ENCODE measurements at places on chromosomes 3 and 15.

DNA sequence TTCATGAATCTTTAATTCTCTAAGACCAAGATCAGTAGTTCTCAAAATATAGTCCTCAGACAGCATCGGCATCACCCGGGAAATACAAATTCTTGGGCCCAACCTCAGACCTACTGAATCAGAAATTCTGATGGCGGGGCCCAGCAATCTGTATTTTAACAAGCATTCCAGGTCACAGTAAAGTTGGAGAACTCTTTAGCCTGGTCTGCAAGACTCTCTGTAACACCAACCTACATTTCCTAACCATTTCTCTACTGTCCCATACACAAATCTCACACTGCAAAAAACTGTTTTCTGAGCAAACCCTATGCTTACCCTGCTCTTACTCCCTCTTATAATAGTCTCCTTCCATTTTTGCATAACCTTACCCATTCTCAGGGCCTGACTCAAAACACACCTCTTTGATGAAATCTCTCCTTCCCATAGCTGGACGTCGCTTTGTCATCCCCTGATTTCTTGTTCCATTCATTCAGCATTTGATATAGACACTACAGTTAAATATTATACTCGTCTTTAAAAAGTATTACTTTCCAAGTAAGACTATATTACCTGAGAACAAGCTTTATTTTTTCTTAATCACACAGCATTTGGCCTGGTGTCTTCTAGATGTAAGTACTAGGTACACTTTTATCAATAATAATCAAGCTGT is 83.3 kb upstream of the MYO5C start:
- H3K27me3 ChIP-seq = no peaks in the 10 kb centered on the region
- no peaks in the 10 kb centered on the region for H3K4me1 ChIP-seq
- H3K36me3 ChIP-seq = peaks cover 6% of the 10 kb centered on the region

- H3K27me3 ChIP-seq = no peaks in the 10 kb centered on the region
- DNase-seq = peak; percentile 89
- H3K27ac ChIP-seq = no peak overlapping the region
- H3K36me3 ChIP-seq = no peaks in the 10 kb centered on the region
- peaks cover 3% of the 10 kb centered on the region for H3K4me1 ChIP-seq
Observed at GRCh38 chr15:55846116-55846707, 103.3 kb upstream of the PRTG start.

DNA sequence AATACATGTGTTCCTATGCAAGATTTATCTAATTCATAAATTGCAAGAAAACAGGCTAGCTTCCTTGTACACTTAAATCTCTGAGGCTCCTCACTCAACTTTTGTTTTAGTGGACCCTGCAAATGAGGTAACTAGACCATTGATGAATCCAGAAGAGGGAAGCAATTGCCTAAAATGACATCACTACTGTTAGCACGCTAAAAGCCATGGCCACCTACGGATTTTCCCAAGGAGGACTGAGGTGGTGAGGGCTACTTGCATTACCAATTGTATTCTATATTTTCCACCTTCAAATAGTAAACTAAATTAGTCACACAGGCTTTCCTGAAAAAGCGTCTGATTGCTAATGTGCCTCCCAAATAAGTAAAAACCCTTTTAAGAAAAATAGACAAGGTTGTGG is 140.7 kb downstream of the GADL1 start:
- H3K27me3 ChIP-seq = no peaks in the 10 kb centered on the region
- H3K36me3 ChIP-seq = no peaks in the 10 kb centered on the region
- DNase-seq = no peak
- H3K4me3 ChIP-seq = no peak overlapping the region
- H3K4me1 ChIP-seq = no peaks in the 10 kb centered on the region
- no peak overlapping the region for H3K27ac ChIP-seq

GRCh38 chr3:40237889-40238571 is 71.5 kb upstream of the EIF1B start:
- H3K4me3 ChIP-seq = no peak overlapping the region
- no peak for DNase-seq
- no peaks in the 10 kb centered on the region for H3K27me3 ChIP-seq
- no peaks in the 10 kb centered on the region for H3K4me1 ChIP-seq
- H3K36me3 ChIP-seq = no peaks in the 10 kb centered on the region
- H3K27ac ChIP-seq = no peak overlapping the region

DNA sequence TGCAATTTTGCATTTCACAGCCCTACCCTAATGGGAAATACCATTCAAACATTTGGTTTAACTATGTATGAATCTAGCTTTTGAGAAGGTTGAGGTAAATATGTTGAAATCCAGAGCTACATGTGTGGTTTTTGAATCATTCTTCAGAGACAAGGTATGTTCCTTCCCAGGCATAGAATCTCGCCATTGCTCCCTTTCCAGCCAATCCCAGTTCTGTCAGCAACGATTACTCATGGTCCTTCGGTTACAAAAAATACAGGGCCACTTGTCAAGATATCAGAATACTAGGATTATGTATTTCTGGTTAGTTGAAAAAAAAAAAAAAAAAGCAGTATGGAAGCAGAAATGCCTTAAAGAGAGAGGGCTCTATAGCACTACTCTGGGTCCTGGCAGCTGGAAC is 182.4 kb downstream of the RBMS3 start:
- no peak overlapping the region for H3K27ac ChIP-seq
- H3K4me3 ChIP-seq = no peak overlapping the region
- no peak for DNase-seq
- H3K36me3 ChIP-seq = no peaks in the 10 kb centered on the region
- peaks cover 6% of the 10 kb centered on the region for H3K4me1 ChIP-seq

- peaks cover 13% of the 10 kb centered on the region for H3K4me1 ChIP-seq
- no peak overlapping the region for H3K27ac ChIP-seq
- H3K27me3 ChIP-seq = no peaks in the 10 kb centered on the region
- DNase-seq = peak; percentile 42
- H3K4me3 ChIP-seq = no peak overlapping the region
Observed at GRCh38 chr3:191066669-191067068, 132.4 kb upstream of the OSTN start.

- no peaks in the 10 kb centered on the region for H3K27me3 ChIP-seq
- DNase-seq = peak; percentile 5
- H3K4me1 ChIP-seq = peaks cover 3% of the 10 kb centered on the region
- no peaks in the 10 kb centered on the region for H3K36me3 ChIP-seq
- H3K4me3 ChIP-seq = peak overlapping the region; percentile 82
Observed at GRCh38 chr3:25661694-25662437, 2.8 kb downstream of the TOP2B start.

DNA sequence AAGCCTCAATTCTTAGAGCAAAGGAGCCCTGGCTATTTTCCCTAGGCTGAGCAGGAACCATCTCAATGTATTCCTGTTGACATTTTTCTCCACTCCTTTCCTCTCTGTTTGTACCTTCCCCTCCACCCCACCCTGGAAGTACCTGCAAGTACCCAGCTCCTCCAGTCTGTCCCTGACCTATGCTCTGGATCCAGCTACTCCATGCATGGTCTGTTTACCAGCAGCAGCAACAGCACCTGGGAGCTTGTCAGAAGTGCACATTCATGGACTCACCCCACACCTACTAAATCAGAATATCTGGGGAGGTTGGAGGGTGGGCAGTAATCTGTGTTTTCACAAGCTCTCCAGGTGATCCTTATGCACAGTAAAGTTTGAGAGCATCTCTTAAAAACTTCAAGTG is 240.7 kb upstream of the UMPS start:
- DNase-seq = no peak
- H3K27me3 ChIP-seq = peaks cover 3% of the 10 kb centered on the region
- H3K4me1 ChIP-seq = no peaks in the 10 kb centered on the region
- H3K4me3 ChIP-seq = no peak overlapping the region
- no peak overlapping the region for H3K27ac ChIP-seq
- H3K36me3 ChIP-seq = no peaks in the 10 kb centered on the region

DNA sequence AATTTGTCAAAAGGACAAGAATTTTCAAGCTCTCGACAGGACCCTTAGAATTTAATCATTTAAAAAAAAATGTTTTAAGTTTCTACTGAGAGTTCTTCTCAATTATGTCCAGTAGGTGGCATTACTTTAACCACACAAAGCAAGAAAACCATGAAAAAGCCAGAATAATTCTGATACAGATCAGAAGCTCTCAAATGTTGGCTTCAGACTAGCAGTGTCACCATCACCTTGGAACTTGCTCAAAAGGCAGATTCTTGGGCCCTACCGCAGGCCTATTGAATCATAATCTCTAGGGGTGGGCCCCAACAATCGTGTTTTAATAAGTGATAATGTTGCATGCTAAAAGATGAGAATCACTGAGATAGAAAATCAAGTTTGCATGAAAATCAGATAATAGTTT is 99.5 kb upstream of the KCNMB2 start:
- H3K27ac ChIP-seq = no peak overlapping the region
- H3K4me1 ChIP-seq = no peaks in the 10 kb centered on the region
- peak; percentile 73 for DNase-seq
- no peaks in the 10 kb centered on the region for H3K36me3 ChIP-seq

- H3K27ac ChIP-seq = no peak overlapping the region
- no peak overlapping the region for H3K4me3 ChIP-seq
- H3K4me1 ChIP-seq = no peaks in the 10 kb centered on the region
- H3K36me3 ChIP-seq = peaks cover under 1% of the 10 kb centered on the region
Observed at GRCh38 chr3:53217175-53217574, 38.6 kb downstream of the TKT start.

DNA sequence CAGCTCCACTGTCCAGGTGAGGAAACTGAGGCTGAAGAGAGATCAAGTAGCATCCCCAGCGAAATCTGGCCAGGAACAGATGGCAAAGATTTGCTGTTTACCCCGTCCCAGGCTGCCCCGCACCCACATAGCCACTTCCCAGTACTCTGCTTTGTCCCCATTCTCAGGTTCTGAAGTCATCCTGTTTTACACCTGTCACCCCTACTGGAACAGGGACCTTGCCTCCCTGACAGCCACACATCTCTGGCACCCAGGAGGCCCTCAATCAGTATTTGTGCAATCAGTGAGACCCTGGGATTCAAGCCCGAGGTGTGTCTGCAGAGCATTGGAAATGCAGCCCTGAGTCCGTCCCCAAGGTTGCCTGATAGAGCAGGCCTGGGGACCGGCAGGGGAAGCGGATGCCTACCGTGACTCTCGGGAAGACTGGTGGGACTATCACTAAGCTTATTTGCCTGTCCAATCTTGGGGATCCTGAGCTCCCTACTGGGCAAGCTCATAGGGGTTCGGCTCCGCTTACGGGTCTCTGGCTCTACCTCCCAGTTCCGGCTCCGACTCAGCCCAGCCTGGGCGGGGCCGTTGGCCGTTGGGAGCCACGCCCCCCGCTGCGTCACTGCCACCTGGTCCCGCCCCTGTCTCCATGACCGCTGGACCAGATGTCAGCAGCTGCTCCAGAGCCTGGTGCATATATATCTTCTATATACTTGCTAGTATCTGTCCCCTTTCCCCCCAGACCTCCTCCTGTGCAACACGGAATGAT is 17.5 kb upstream of the FANCD2 start:
- H3K36me3 ChIP-seq = no peaks in the 10 kb centered on the region
- H3K27me3 ChIP-seq = no peaks in the 10 kb centered on the region
- DNase-seq = peak; percentile 71
- peaks cover 6% of the 10 kb centered on the region for H3K4me1 ChIP-seq
- peak overlapping the region; percentile 40 for H3K4me3 ChIP-seq
- peak overlapping the region; percentile 45 for H3K27ac ChIP-seq

GRCh38 chr3:113255854-113256615 is 44.7 kb downstream of the BOC start:
- no peak overlapping the region for H3K27ac ChIP-seq
- no peaks in the 10 kb centered on the region for H3K27me3 ChIP-seq
- no peak overlapping the region for H3K4me3 ChIP-seq

- no peak overlapping the region for H3K4me3 ChIP-seq
- H3K36me3 ChIP-seq = peaks cover under 1% of the 10 kb centered on the region
- H3K4me1 ChIP-seq = peaks cover 17% of the 10 kb centered on the region
- H3K27me3 ChIP-seq = no peaks in the 10 kb centered on the region
- H3K27ac ChIP-seq = peak overlapping the region; percentile 26
Observed at GRCh38 chr15:32864051-32864450, 146.2 kb downstream of the GREM1 start.

DNA sequence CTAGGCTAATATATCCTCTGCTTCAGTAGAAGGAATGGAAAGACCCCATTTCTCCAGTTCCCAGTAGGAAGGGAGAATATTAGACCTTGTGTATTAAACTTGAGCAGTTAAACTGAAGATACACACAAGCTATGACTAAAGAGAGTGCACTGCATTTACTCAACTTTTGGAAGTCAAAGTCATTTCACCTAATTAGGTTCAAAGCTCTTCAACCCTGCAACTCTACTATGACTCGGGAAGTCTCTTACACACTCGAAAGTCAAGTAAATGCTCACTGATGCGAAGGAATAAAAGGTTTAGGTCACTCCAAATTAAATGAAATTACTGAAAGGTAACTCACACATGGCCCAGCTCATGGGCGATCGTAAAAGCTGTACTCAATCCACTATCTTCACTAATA is 33.8 kb downstream of the ADAMTS9 start:
- no peak for DNase-seq
- no peak overlapping the region for H3K27ac ChIP-seq
- H3K36me3 ChIP-seq = no peaks in the 10 kb centered on the region
- no peaks in the 10 kb centered on the region for H3K27me3 ChIP-seq
- no peak overlapping the region for H3K4me3 ChIP-seq

DNA sequence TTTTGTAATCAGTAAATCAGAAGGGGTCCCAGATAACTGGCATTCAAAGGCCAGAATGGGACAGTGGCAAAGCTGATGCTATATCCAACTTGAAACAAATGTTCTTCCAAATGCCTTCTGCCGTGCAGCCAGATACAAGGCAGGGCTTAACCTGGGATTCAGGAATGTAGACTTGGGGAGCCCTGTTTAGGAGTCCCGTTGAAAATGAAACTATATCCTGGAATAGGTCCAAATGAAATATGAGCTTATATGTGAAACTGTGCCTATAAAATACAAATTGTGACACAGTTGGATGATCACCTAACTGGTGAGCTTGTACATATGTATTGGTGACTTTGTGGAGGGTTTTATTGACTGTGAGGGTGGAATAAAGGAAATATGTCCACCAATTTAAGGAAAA is 28.7 kb downstream of the FRMD4B start:
- H3K27ac ChIP-seq = no peak overlapping the region
- no peaks in the 10 kb centered on the region for H3K4me1 ChIP-seq
- no peaks in the 10 kb centered on the region for H3K27me3 ChIP-seq
- no peaks in the 10 kb centered on the region for H3K36me3 ChIP-seq
- H3K4me3 ChIP-seq = no peak overlapping the region

GRCh38 chr3:149879872-149880271 is 66.9 kb downstream of the RNF13 start:
- no peaks in the 10 kb centered on the region for H3K36me3 ChIP-seq
- no peaks in the 10 kb centered on the region for H3K4me1 ChIP-seq
- peak; percentile 53 for DNase-seq
- H3K4me3 ChIP-seq = no peak overlapping the region

GRCh38 chr3:173750095-173750494 is 352.6 kb downstream of the NLGN1 start:
- H3K27ac ChIP-seq = no peak overlapping the region
- no peaks in the 10 kb centered on the region for H3K36me3 ChIP-seq
- H3K27me3 ChIP-seq = no peaks in the 10 kb centered on the region
- H3K4me3 ChIP-seq = no peak overlapping the region
- peak; percentile 63 for DNase-seq

GRCh38 chr15:66704803-66705153 is 2.7 kb downstream of the SMAD6 start:
- peak overlapping the region; percentile 87 for H3K4me3 ChIP-seq
- H3K27ac ChIP-seq = no peak overlapping the region
- no peak for DNase-seq
- peaks cover 2% of the 10 kb centered on the region for H3K36me3 ChIP-seq
- no peaks in the 10 kb centered on the region for H3K27me3 ChIP-seq

GRCh38 chr3:17138246-17139039 is 253.7 kb downstream of the PLCL2 start:
- DNase-seq = no peak
- no peaks in the 10 kb centered on the region for H3K4me1 ChIP-seq
- H3K4me3 ChIP-seq = no peak overlapping the region
- H3K36me3 ChIP-seq = no peaks in the 10 kb centered on the region
- H3K27me3 ChIP-seq = no peaks in the 10 kb centered on the region

GRCh38 chr3:108051005-108051404 is 39.8 kb downstream of the CD47 start:
- no peaks in the 10 kb centered on the region for H3K36me3 ChIP-seq
- H3K4me3 ChIP-seq = no peak overlapping the region
- no peak overlapping the region for H3K27ac ChIP-seq
- no peaks in the 10 kb centered on the region for H3K4me1 ChIP-seq
- H3K27me3 ChIP-seq = no peaks in the 10 kb centered on the region

All from fibroblast of lung (primary cell).